Fibroblast of skin of left biceps (primary cell): ENCODE measurements at places on chromosomes 2 and 18.

DNA sequence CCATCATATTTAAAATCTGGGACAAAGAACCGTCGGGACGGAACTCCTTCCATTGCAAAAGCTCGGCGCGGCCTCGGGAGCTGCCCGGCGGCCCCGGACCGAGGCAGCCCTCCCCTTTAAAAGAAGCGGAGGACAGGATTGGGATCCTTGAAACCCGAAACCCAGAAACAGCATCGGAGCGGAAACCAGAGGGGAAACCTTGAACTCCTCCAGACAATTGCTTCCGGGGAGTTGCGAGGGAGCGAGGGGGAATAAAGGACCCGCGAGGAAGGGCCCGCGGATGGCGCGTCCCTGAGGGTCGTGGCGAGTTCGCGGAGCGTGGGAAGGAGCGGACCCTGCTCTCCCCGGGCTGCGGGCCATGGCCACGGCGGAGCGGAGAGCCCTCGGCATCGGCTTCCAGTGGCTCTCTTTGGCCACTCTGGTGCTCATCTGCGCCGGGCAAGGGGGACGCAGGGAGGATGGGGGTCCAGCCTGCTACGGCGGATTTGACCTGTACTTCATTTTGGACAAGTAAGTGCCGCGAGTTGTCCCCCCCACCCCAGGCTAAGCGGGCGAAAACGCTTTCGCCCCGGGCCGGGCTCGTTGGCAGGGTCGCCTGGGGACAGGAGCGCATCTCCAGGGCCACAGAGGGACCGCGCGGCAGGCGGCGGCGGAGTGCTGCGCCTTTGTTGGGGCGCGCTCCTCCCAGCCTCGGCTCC, at the start of gene ANTXR1:
TSS of gene ANTXR1 (plus strand) at position 38 of the 698 bp plus-strand sequence. CDS start at position 359, 321 bp downstream.
- DNase-seq: peak; percentile 50

GRCh38 chr18:58819051-58819450, 45.6 kb upstream of the ZNF532 start:
- no peak for DNase-seq

- DNase-seq: no peak
Measured at GRCh38 chr2:128782411-128783192, 463.9 kb upstream of the HS6ST1 start.

GRCh38 chr18:52341608-52342381, 1.8 kb downstream of the DCC start:
- no peak for DNase-seq

DNA sequence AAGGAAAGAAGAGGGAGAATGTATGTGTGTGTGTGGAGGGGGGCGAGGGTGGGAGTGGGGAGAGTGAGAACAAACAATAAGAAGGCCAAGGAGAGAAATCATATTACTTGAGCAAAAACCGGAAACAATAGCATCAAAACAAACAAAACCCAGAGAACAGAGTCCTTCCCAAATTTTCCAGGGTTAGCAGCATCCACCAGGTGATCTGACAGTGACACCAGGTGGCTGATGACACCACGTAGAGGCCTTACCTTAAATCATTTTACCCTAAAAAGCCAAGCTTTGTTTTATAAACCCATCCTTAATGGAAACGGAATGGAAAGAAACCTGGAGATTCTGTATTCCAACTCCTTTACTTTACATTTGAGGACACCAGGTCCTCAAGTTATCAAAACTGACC, 42.9 kb downstream of the CDCA7 start:
- DNase-seq: no peak

DNA sequence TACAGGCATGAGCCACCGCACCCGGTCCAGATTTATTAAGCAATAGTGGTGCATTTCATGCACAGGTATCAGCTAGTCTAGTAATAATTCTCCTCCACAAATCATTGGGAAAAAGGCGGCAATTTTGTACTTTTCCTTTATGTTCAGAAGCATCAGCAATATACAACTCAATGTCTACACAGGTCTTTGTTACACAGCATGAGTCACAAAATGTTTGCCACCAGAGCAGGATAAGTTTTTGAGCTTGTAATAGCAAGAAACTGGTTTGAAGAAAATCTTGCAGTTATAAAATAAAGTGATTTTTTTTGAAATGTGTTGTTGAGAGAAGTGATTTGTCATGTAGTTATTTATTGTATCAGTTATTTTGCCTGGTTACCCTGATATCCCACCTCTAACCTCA, 4.8 kb upstream of the ITPRIPL1 start:
- DNase-seq: no peak

DNA sequence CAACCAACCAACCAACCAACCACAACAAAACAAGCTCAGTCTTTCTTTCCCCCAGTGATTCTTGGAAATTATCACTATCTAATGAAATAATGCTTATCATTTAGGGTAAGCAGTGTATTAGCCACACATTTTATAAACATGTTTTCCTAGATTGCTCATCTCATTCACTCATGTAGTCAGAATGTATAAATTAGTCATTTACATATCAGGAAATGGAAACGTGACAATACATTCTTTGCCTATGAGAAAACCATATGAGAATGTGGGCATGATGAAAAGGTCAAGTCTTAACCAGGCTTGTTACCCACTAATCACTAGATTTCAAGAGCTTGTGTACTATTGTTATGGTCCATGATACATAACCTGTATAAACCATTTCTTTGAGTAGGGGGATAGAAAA, 1583.4 kb upstream of the PIK3C3 start:
- DNase-seq: peak; percentile 57

- DNase-seq: no peak
Measured at GRCh38 chr2:112516801-112517200, 25.5 kb upstream of the POLR1B start.

DNA sequence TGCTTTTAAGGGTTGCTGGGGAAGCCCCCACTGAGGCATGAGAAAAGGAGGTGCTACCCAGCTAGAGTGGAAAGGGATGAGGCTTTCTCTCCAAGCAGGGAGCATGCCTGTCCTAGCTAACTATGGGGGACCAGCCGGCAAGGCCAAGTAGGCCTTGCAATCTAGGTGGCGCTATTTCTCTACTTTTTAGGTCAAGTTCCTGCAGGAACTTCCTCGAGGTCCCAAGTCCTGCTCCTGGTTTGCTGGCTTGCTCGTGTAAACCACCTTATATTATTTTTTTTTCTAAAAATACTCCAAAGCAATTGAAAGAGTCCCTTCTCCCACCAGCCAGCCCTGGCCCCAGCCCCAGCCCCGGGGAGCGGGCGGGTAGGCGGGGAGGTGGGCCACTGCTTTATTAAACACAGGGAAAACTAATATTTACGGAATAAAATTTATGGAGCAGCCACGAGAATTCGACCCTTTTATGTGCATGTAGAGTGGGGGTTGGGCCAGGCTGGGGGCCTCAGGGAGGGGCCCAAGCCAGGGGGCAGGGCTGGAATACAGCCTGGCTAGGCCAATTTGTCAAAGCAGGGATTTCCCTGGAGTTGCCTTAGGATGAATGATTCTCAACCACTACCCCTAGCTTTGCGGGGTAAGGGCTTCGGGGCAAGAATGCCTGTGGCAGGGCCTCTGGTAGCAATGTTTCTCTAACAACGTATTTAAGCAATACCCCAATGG, 12.8 kb upstream of the IHH start:
- DNase-seq: no peak

DNA sequence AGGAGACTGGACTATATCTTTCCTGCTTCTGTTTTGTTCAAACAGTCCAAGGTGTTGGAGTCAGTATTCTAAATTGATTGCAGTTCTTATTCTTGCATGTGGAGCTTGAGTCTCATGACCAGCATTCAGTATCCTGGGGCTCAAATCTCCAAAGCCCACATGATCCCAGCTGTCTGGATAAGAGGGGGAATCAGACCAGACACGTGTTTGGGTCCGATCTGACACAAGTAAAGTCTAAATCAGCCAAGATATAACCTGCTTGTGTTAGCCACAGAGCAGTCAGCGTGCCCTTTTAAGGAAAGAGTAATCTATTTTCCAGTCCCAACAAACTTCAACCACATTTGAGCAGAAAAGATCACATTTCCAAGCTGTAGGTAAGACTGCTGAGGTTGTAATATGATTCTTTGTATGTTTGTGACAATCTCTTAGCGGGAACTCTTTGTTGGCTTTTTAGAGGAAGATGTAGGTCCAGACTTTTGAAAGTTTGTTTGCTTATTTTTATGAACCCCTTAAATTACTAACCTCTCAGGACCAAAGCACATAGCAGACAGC, 334.6 kb downstream of the SLC4A3 start:
- no peak for DNase-seq

- no peak for DNase-seq
Measured at GRCh38 chr2:239902749-239903201, 122.4 kb downstream of the NDUFA10 start.

GRCh38 chr2:152456262-152456661, 121.3 kb downstream of the FMNL2 start:
- no peak for DNase-seq

- DNase-seq: peak; percentile 5
Measured at GRCh38 chr18:50268022-50268747, 1.9 kb upstream of the CFAP53 start.

- no peak for DNase-seq
Measured at GRCh38 chr2:42480402-42480801, 13.4 kb downstream of the KCNG3 start.

DNA sequence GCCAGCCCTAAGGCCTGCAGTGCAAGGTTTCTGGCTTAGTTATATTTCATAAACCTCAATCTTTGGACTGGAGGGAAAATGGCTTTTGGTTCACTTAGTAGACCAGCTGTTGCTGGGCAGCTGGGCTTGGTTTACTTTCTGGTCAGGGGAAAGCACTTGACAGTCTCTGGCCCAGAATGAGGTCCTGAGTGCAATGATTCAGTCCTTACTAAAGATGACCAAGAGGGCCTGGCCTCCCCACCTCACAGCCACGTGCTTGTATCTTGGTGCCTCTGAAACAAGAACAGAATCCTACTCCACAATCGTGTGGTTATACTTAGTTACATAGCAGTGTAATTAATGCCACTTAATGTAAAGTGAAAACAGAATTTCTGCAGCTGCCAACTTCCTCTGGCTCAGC, 325.5 kb upstream of the MEIS1 start:
- DNase-seq: no peak

DNA sequence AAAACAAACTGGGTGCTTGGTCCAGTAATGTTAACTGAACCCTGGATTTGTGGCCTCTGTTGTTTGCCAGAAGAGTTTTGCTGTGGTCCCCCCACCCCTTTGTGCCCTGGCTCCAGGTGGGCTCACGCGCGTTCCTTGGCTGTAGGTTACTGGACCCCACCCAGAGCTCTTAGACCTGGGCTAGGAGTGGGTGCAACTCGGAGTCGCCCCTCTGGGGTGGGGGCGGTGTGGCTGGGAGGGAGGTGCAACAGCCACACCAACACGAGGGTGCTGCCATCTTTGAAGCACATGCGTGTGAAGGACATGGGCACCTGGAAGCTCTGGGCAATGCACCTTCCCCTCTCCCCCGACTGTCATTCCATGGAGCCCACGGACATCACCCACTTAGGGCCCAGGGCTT, 92.7 kb downstream of the USP40 start:
- no peak for DNase-seq

- DNase-seq: no peak
Measured at GRCh38 chr18:39620551-39621168, 2055.1 kb upstream of the CELF4 start.

- DNase-seq: no peak
Measured at GRCh38 chr2:183215917-183216316, 91.7 kb downstream of the NUP35 start.

DNA sequence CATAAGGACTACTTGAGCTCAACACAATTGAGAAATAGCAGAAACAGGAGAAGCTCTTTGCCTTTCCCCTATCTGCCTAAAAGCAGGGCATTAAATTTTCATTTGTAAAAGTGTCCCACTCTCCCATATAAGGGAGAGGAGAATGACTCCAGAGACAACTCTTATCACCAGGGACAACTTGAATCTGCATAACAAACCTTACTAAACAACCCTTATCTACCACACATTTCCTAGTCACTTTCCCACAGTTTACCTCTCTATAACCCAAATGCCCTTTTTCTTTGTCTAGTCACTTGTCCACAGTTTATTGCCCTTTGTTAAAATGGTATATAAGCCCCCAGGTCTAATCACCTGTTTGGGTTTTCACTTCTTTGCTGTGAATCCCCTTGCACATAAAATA, 37.5 kb upstream of the PPM1B start:
- DNase-seq: no peak

- no peak for DNase-seq
Measured at GRCh38 chr18:74110976-74111375, 36.7 kb downstream of the FBXO15 start.

DNA sequence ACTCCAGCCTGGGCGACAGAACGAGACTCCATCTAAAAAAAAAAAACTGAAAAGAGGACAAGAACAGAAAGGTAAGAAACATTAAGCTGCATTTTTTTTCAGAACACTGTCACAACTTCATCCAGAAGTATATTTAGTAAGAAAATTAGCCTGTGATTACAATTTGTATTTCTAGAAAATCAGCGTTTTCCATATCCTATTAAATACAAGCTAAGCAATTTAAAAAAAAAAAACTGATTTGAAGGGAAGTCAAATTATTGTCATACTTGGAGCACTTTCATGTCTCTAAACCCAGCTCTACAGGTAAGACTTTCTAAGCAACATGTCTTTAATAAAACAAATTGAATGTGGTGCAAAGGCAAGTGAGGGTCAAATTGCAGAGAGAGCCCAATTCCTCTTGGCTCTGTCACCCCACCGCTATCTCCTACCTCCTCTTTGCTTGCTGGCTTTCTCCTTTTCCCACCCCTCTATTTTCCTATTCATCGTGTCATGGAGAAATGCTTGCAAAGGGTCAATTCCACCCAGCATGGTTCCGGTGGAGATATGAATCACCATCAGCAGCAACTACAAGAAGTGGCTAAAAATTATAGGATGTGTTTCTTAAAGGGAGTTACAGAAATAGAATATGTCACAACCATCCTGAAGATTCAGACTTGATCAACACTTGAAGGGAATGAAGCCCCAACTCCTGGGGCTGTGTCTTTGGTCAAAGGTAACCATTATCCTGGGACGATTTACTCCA, 68.4 kb upstream of the BCL11A start:
- no peak for DNase-seq

GRCh38 chr2:143890798-143891197, 629.1 kb downstream of the ZEB2 start:
- DNase-seq: no peak

- no peak for DNase-seq
Measured at GRCh38 chr18:5851998-5852397, 43.3 kb downstream of the TMEM200C start.

DNA sequence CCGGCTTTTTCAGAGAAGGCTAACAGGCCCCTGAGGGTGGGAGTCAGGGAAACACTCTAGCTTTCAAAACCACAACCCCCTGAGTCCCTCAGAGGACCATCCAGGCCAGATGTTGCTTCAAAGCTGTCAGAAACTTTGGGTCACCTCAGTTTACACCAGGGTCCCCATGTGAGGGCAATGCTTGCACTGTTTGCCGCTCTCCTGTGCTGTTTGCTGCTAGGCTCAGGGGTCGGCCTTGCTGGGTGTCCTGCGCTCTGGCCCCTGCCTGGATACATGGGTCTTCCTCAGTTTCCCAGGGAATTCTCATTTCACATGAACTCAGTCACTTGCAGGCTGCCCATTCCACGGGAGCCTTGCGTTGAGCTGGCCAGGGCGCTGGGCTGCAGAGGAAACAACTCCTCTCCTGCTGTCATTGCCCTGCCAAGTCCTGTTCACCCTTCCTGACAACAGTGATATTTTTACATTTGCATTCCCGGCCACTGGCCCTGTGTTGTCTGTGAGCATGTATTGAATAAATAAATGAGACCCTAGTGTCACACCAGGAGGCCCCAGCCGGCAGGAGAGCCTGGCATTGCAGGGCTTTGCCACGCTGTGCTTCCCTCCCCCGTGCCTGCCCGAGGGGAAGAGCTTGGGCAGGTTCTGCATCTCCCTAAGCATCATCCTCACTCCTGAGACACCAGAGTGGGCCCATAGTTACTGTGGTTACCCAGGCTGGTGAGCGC, 73.2 kb upstream of the RAB6C start:
- DNase-seq: no peak

- DNase-seq: no peak
Measured at GRCh38 chr2:165371356-165371755, 98.1 kb upstream of the CSRNP3 start.

- DNase-seq: no peak
Measured at GRCh38 chr2:44880125-44880483, 61.4 kb upstream of the SIX3 start.
